ENCODE measurements at places on chromosomes 12 and 14.

GRCh38 chr12:49946086-49946485 lies 4.5 kb upstream of the AQP2 start:
- DNase-seq = no peak

- no peak for DNase-seq
Measured at GRCh38 chr12:62215506-62215905, 44.7 kb upstream of the USP15 start.

DNA sequence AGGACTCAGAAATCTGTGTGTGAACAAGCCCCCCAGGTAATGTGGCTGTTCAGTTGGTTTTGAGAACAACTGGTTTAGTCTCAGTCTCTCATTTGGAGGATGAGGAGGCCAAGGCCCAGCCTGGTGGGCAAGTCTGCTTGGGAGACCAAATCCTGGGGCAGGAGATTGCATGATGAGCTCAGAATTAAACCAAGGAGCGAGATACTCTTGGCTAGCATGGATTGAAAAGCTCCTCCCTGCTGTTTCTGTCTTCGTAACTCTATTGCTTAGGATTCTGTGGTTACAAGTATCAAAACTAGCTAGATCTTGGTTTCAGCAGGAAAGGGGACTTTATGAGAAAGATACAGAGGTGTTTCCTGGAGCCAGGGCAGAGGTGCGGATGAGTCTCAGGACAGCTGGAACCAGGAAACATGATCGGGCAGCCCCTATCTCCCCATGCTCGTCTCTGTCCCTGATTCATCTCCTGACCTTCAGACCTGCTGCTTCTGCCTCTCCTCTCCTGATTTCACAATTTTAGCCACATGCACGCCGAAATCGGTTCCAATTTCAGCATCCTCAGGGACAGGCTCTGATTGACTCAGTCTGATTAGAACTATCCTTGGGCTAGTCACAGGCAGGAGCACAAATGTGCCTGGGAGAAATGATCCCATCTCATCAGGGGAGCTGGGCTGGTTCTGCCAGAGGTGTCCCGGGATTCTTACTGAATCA lies 40.2 kb upstream of the RIN3 start:
- no peak for DNase-seq

DNA sequence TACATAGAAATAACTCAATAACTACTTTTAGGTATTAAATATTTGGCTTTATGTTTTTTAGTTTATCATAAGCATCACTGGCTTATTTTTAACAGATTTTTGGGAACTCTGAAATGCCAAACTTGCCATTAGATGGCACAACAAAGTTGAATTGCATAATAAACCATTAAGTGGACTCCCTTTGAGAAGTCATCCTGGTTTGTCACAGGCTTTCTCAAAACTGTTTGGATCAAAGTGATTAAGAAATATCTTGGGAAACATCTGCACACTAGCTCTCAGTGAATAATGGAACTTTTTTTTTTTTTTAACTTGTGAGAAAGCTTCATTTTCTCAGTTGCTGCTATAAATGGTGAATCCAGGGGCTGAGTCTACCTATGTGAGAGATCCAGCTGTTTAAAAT lies 4.3 kb downstream of the SLC16A7 start:
- no peak for DNase-seq

- no peak for DNase-seq
Measured at GRCh38 chr12:94037444-94037843, 110.9 kb upstream of the PLXNC1 start.

DNA sequence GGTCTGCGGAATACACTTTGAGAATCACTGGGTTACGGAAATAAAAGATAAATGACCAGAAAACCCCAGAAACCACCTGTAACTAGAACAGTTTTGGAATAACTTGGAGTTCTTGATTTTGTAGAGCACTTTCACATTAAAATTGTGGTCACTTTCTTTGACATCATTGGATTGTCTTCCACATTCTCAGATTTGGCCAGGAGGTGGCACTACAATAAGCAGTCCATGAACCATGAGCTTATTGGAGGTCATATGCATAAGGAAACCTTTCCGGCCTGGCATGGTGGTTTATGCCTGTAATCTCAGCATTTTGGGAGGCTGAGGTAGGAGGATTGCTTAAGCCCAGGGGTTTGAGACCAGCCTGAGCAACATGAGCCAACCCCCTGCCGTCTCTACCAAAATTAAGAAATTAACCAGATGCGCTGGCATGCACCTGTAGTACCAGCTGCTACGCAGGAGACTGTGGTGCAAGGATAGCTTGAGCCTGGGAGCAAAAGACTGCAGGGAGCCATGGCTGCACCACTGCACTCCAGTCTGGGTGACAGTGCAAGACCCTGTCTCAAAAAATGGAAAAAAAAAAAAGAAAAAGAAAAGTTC lies 107.7 kb upstream of the CAND1 start:
- DNase-seq = peak; percentile 31

DNA sequence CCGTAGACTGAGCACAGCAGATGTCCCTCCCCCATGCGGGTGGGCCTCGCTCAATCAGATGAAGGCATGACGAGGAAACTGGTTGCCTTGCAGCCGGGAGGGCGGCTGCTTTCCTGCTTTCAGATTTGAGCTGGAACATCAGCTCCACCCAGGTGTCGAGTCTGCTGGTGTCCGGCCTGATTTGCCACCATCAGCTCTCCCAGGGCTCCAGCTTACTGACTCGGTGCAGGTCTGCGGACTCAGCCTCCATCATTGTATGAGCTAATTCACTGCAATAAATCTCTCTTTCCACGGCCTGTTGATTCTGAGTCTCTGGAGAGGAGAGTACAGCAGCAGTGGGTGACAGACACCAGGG lies 156.2 kb downstream of the KIF26A start:
- no peak for DNase-seq

- no peak for DNase-seq
Measured at GRCh38 chr14:34380471-34380845, 81.6 kb downstream of the SPTSSA start.

- DNase-seq = no peak
Measured at GRCh38 chr12:129207084-129207483, 353.8 kb downstream of the GLT1D1 start.

- no peak for DNase-seq
Measured at GRCh38 chr14:68824517-68825347, 31.9 kb upstream of the ZFP36L1 start.

DNA sequence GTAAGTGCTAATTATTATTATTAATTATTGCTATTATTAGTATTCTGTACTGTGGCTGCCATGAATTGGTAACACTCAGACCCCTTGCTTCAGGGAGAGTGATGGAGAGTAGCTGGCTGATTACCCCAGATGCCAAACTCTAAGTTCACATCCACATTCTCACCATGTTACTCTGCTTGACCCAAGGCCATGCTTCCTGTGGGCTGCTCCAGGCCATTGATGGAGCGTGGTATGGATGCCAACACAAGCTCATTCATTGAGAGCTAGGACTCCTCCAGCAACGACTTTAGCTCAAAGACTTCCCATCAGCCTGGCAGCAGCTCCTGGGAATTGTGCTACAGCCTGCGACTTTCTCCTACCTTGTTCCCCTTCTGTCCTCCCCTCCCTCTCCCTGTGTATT lies 233.4 kb downstream of the MSRB3 start:
- no peak for DNase-seq

DNA sequence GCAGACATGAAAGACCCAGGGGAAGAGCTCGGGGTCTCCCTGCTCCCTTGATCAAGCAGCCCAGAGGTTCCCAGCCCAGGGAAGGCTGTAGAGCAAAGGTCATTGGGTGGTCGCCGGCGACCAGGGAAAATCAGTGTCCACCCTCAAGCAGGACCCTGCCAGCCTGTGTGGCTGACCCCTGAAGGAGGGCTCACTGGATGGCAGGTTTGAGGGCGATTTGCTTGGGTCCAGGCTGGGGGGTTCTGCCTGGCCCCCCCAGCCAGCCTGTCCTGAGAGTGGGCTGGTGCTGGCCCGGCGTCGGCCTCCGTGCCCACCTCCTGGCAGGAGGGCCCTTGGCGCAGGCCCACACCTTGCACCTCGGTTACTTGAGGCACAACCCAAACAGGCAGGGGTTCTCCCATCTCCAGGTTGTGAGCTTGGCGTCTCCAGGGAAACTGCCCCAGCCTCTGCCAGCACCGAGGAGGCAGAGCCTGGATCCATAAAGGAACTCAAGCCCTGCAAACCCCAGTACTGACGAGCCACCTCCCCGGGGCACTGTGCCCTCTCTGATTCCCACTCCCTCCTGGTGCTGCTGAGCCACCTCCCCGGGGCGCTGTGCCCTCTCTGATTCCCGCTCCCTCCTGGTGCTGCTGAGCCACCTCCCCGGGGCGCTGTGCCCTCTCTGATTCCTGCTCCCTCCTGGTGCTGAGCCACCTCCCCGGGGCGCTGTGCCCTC lies 329.0 kb upstream of the SFSWAP start:
- no peak for DNase-seq

DNA sequence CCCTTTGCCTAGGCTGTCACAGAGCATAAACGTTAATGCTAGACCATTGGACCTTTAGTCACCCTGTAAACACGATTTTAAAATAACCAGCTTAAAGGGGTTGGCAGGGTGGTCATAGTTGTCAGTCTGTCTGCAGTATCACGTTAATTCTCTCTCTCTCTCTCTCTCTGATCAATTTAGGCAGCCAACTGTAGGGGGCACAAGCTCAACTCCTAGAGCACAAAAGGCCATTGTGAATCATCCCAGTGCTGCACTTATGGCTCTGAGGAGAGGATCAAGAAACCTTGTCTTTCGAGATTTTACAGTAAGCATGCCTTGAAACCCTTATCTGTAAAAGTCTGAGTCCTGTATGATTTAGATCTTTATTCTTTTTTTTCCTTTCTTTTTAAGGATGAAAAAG lies 97.1 kb downstream of the SCAF11 start:
- no peak for DNase-seq

GRCh38 chr12:67692966-67693365 lies 44.4 kb downstream of the DYRK2 start:
- DNase-seq = no peak

DNA sequence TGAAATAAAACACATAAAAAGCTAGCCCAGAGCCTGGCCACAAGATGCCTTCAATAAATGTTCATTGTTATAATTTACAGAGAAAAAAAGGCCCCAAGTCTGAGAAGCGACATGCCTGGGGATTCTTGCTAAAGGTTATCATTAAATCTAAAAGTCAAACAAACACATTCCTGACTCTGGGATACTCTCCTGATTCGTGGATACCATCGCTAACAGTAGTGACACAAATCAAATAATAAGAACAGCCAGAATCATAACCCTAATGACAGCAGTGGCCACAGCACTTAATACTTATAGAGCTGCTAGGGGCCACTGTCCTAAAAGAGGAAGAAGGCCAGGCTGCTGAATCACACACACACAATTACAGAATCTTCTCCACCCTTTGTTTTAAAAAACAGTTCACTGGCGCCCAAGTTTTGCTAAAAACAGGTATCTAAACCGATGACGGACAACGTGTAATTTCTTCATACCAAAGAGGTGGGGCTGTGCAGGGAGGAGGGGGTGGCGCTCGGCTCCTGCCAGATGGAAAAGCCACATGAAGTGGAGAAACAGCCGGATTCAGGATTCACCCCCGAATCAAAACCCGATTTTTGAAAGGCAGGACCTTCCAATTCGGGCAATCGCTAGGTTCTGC lies 1.2 kb downstream of the CLIP1 start:
- DNase-seq = no peak

- no peak for DNase-seq
Measured at GRCh38 chr14:104157016-104157928, 18.9 kb downstream of the KIF26A start.

DNA sequence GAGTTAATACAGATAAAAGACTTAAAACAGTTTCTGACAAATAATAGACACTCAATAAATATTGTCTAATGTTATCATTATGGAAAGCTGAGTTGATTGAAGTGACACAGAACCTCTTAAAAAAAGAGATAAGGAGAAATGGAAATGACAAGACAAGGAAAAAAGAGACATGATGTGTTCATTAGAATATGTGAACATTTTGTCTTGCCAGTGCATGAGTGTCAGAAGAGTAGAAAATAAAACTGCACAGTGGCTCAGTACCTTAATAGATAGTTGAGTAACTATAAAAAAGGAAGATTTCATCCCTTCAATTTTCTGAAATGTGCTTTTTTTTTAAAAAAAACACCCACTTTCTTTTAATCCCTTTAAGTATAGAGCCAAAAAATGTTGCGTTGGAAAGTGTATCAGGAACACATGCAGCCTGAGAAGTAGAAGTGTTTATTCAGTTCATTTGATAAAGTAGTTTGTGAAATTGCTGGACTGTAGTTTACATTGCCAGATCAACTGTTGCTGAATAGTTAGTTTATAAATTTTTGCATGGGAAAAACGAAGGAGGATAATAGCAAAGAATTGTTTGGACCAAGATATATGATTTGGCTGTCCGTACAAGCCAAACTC lies 56.6 kb upstream of the ACSS3 start:
- no peak for DNase-seq

DNA sequence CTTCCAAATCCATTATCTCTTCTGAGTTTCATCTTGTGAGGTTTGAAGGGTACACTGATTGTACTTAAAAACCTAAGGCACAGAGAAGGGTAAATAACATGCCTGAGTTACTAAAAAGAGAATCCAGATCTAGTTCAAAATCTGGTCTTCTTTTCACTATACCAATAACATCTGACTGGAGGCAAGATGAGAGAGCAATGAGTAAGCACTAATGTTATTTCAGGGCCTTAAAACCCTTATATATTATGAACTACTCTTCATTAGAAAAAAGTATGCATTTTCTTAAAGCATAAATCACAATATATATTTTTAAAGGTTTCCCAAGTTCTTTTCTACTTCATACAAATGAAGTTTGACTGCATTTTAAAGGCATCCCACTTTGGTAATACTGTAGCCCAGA lies 60.2 kb downstream of the GXYLT1 start:
- no peak for DNase-seq

DNA sequence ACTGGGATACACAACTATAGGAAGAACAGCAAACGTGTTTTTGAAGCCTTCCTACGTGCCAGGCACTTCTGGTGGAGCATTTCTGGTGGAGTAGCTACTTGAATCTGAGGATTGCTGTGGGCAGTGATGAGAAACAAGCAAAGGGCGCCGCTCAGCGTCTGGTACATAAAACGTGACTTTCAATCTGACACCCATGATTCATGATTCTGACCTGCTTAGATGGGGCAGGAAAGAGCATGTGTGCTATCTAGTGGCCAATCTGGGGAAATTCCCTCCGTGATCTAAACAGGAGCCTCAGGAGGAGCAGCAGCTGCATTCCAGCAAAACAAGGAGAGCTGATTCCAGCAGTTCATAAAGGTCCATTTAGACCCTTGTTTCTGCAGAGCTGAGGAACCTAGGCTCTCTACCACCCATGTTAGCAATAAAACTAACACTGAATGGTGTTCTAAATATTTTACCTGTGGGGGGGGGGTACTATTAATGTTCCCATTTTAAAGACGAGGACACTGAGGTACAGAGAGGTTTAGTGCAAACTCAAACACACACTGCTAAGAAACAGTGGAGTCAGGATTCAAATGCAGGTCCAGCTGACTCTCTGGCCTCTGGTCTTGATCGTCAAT lies 37.8 kb downstream of the PAH start:
- DNase-seq = peak; percentile 6

GRCh38 chr12:12562016-12562483 lies 613 bp downstream of the DUSP16 start:
- DNase-seq = no peak

GRCh38 chr12:52183544-52183910 lies 8.3 kb downstream of the KRT80 start:
- no peak for DNase-seq

GRCh38 chr12:104890476-104891096 lies 67.5 kb downstream of the SLC41A2 start:
- no peak for DNase-seq

All from activated naive CD4-positive, alpha-beta T cell treated with anti-CD3 and anti-CD28 coated beads, Interleukin-2, amount 50 U/mL, for 72 hours (primary cell).